Putamen (tissue), 1 donor: ENCODE measurements at places on chromosomes 3 and 15.

DNA sequence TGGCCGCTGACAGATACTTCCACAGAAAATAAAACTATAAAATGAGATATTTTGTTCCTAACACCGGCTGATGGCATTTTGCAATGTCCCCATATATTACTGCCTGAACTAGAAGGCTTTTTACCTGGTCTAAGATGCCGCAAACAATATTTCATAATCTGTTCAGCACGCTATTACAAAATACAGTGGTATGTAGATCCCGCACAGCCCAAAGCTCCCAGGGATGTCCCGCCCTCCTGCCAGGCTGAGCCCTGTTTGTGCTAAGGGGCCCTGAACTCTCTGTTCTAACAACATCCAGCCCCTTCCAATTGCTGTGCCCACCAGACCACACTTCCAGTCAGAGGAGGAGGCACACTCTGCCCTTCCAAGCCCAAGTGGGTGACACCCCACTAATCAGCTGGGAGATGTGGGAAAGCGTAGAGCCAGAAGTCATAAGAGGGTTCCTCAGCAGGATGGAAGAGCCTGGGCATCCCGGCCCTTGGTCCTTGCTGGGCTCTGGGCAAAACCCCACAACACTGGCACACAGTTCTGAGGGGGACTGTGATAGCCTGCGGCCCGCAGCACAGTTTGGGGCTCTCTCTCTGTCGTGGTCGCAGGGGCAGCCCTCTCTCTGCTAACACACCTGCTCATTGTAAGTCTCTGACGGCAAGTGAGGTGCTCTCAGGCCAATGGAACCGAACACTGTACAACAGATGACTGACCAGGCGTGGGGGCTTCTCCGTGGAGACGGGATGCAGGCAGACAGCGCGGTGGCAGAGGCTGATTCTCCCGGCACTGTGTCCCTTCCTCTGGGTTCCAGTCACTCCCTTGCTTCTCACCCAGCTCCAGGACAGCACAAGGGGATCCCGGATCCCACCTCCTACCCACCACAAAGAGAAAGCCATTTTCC, 55.2 kb downstream of the PCSK6 start:
- DNase-seq, result no peak

GRCh38 chr15:76866008-76866407, 39.1 kb downstream of the SCAPER start:
- no peak for DNase-seq

DNA sequence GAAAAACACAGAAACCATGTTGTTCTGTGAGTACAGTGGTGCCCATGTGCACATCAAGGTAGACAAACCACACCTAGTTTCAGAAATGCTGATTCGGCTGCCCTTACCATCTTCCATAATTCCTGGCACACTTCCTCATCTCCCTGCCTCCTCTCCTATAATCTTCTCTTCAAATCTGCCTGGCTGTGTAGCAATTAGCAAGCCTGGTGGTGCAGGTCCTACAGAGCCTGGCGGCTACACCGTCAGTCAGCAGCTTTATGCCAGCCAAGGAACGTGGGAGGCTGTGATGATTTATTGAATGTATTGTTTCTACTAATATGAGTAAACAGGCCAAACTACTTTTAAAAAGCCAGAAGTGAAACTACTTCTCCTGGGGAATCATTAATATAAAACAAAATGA, 106.8 kb downstream of the SEMA6D start:
- DNase-seq, result no peak

DNA sequence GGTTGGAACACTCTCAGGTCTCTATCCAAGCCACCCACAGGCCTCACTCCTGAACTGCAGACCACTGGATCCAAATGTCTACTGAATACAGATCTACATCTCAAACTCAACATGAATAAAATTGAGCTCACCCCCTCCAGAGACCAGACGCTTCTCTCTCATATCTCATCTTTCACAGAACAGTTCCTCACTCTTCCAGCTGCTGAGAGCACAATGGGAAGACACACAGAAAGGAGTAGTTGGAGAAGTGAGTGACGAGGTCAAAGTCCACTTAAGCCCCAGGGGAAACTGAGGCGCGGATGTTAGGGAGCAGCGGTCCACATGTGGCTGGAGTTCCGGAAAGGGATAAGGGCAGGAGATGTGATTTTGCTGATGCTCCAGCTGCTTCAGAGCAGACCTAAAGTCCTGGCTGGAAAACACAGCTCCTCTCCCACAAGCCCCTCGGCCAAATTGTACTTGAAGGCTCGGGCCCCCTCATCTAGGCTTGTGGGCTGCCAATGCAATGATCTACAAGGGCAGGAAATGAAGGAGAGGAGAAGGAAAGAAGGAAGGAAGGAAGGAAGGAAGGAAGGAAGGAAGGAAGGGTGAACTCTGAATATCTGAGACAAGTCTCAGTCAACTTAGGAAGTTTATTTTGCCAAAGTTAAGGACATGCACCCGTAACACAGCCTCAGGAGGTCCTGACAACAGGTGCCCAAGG, 211.2 kb upstream of the TLE3 start:
- DNase-seq, result no peak

- no peak for DNase-seq
Observed at GRCh38 chr15:56211960-56212550, 31.6 kb downstream of the RFX7 start.

GRCh38 chr15:43429687-43430086, 58.8 kb downstream of the TUBGCP4 start:
- peak; percentile 14 for DNase-seq

- DNase-seq, result no peak
Observed at GRCh38 chr15:90013503-90013937, 12.4 kb downstream of the ZNF710 start.

DNA sequence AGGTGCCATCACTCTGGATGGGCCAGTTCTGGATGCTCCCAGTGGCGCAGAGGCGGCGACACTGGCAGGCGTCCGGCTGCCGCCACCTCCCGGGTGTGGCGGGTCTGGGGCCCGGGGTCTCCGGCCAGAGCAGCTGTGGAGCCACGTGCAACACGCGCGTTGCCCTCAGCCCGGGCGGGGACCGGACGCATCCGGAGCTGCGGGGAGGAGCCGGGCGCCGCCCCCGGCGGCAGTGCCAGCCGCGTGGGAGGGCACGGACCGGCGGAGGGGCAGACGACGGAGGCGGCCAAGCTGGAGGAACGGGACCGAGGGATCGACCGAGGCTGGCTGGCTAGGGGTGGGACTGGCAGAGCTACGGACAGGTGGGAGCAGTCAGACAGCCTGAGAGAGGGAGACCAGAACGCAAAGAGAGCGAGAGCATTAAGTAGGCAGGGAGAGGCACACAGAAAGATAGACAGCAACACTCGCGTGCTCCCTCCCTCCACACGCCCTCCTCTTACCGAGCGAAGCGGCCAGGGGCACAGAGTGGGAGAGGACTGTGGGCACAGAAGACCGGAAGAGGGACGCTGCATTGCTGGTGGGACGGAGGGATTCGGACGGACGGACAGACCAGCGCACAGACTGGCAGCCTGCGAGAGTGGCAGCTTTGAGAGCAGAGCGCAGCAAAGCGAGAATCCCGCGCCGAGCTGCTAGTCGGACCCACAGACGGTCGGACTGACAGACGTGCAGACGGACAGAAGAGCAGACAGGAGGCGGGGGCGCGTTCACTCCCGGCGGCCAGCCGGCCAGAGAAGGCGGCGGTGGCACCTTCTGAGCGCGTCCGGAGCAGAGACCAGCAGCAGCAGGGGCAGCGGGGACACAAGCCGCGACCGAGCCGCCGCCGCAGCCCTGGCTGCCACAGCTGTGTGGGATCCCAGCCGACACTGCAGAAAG, at the start of gene ARPP21:
Gene ARPP21 (plus strand): TSS at position 272 of the 933 bp plus-strand sequence. CDS start 42,227 bp downstream, outside the sequence.
- DNase-seq, result peak; percentile 81

- no peak for DNase-seq
Observed at GRCh38 chr3:193971261-193971751, 164.6 kb upstream of the HES1 start.

GRCh38 chr15:32667321-32667720, 25.8 kb downstream of the SCG5 start:
- no peak for DNase-seq

DNA sequence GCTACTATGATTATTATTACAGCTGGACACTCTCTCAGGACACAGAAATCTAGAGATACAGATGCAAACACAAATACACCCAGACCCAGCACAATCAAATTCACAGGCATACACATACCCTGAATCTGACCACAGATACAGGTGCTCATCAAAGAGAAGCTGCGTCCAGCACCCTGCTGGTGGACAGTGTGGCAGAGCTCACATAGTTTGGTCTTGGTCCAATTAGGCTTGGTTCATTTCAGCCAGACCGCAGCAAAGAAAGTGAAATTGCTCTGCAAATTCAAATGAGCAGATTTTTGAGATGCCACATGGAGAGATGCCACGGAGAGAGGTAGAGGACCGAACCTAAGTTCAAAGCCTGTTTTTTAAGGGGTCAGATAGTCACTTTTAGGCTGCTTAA, 55.6 kb downstream of the ANAPC13 start:
- DNase-seq, result no peak

DNA sequence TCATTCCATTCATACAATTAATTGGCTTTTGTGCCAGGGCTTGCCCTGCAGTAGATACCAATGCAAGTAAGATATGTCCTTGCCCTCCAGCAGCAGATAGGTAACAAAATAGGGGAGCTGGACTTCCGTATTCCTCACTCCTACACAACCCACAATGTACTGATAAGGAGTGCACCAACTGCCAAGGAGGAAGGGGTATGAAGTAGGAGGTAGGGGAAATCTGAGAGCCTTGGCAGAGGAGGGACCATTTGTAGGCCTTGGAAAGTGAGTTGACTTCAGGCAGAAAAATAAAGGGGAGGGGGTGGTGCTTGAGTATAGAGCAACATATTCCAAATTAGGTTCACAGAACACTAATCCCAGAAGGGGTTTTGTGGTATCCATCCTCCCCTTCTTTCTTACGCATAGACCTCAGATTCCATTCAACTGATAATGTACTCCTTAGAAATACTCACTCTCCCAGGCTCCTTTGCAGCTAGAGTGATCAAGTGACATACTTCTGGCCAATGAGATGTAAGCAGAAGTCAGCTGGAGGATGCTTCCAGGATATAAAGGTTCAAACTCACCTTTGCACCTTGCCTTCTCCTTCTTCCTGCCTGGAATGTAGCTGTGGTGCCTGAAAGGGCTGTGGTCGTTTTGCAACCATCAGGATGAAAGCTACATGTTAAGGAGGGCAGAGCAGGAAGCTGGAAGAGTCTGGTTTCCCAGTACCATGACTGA, 127.1 kb upstream of the SMAD3 start:
- DNase-seq, result no peak

GRCh38 chr15:40320931-40321371, 2.5 kb upstream of the INAFM2 start:
- peak; percentile 74 for DNase-seq

GRCh38 chr3:141279077-141279967, 47.7 kb downstream of the PXYLP1 start:
- DNase-seq, result no peak

DNA sequence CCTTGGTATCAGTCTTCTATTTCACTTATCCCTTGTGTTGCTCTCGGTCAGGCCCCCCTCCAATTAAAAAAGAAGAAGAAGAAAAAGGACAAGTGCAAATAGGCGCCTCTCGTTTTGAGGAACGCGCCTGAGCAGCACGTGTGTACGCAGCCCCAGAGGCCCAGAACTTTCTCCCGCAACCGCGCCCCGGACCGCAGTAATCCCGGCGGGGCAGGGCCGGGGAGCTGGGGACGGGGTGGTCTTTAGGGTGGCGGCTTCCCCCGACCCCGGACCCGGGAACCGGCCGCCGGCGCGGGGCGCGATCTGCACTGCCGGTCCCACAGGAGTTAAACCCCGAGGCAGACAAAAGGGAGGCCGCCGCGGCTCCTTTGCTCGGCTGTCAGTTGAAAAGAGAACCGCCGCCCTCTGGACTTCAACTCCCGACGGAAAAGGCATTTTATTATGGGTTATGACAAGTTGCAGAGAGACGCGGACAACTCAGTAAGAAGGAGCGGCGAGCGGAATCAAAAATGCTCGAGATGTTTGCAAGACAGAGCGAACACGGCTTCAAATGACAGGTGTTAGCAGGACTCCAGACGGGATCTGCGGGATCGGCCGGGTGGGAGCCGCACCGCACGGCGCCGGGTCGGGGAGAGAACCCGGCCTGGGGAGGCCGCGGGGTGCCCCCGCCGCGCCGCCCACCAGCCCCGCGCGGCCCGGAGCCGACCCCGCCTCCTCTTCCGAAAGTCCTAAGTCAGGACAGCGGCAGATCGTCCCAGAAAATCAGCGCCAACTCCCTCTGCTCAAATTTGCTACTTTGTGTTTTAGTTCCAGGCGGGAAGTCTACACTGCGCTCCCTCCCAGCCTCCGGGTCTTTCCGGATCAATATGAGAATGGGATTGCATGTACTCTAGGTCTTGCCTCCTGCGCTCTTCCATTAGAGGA, 79.0 kb downstream of the NR2F2 start:
- no peak for DNase-seq

DNA sequence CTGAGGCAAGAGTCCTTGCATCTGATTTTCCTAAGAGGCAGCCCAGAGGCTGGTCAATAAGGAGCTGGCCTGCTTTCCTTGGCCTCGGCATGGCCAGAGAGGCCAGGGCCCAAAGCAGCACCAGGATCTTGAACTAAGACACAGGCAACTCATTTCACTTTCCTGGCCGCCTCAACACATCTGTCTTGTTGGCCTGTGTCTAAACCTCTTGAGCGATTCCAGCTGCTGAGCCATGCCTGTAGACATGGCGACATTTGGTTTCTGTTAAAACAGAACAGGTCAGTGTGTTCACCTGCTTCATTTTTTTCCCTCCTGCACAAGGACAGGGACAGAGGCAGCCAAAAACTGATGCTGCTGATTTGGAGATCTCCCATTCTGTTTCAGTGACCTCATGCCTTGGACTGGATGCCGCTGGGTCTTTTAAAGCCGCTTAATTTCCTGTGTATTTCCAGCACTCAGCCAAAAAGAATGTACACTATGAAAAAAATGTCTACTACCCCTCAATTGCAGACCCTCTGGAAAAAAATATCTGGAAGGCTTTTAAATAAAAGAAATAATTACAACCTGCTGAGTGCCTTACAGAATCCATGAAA, 266.6 kb upstream of the ICE2 start:
- no peak for DNase-seq

DNA sequence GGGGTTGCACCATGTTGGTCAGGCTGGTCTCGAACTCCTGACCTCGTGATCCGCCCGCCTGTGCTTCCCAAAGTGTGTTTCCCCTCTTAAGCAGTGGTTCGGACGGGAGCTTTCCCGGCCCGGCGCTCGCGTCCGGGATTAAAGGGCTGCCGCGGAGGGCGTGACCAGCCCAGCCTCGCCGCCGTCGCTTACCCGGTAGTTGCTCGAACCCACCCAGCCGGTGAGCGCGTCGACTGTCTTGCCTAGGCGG, 513 bp downstream of the CLASP2 start:
- DNase-seq, result no peak

GRCh38 chr3:113275583-113275928, 64.2 kb downstream of the BOC start:
- no peak for DNase-seq

GRCh38 chr3:105904251-105904650, 35.4 kb upstream of the CBLB start:
- DNase-seq, result no peak

GRCh38 chr15:73910522-73911303, 15.5 kb upstream of the LOXL1 start:
- DNase-seq, result no peak

- DNase-seq, result no peak
Observed at GRCh38 chr3:179268400-179269051, 17.6 kb upstream of the KCNMB3 start.

- no peak for DNase-seq
Observed at GRCh38 chr3:30667280-30667651, 60.9 kb downstream of the TGFBR2 start.

GRCh38 chr3:127455541-127456450, 134.7 kb downstream of the TPRA1 start:
- DNase-seq, result peak; percentile 26
